ENCODE measurements at places on chromosomes 4 and X.

- DNase-seq, result no peak
These were observed at the start of gene MAGEA1 for GRCh38 chrX:153179131-153179530. Gene MAGEA1 (plus strand): TSS chrX:153179284. CDS start chrX:153182390, 3,106 bp downstream.

DNA sequence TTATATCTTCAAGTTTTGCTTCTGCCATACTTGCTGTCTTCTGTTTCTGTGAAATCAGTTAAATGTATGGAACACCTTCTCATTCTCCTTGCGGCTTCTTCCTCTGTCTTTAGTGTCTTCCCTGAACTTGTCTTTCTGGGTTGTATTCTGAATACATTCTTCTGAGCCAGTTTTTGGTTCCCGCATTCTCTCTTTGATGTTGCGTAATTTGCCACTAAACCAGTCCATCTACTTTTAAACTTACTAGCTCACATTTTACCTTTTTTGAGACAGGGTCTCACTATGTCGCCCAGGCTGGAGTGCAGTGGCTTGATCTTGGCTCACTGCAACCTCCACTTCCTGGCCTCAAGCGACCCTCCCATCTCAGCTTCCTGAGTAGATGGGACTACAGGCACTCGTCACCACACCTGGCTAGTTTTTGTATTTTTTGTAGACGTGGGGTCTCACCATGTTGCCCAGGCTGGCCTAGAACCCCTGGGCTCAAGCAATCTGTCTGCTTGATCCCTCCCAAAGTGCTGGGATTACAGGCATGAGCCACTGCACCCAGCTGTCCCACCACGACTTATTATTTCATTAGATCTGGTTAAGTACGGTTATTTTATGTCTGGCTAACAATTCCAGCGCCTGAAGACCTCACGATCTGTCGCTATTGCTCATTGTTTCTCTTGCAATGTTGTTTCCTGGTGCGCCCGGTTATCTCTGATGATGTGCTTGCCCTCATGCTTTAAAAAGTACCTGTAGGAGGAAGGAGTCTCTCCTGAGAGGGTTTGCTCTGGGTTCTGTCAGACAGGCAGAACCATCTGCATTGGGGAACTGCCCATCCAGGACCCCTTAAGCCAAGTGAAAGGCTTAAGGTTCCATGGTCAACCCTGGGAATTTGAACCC lies 9.8 kb upstream of the FAM3A start:
- DNase-seq, result no peak

- no peak for DNase-seq
These were observed 5.5 kb upstream of the SMIM20 start for GRCh38 chr4:25908491-25908901.

- no peak for DNase-seq
These were observed 40.4 kb downstream of the COL4A6 start for GRCh38 chrX:108397627-108398391.

- DNase-seq, result no peak
These were observed 3.3 kb downstream of the SH3BP2 start for GRCh38 chr4:2795893-2796848.

DNA sequence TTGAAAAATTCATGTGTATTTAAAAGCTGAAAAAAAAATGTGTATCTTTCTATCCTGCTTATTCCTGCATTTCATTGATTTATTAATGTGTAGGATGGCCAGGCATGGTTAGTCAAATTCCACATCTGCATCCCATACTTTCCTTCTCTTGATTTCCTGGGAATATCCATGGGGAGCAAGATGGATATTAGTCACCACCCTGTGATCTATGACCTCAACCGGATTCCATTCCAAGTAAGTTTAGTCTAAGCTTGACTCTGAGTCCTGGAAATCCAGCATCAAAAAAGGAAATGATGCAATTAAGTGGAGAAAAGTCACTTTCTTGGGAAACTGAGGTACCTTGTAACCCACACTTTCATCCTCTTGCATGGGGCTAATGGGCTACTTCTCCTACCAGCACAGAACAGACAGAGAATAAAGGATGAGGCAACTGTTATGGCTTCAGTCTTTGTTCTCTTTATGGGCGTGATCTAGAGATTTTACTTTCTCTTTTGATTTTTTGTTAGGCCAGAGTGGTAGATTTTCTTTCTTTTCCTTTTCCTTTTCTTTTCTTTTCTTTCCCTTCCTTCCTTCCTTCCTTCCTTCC lies 17.1 kb upstream of the BEX4 start:
- DNase-seq, result no peak

GRCh38 chr4:73603854-73604584 lies 16.2 kb downstream of the RASSF6 start:
- DNase-seq, result no peak

DNA sequence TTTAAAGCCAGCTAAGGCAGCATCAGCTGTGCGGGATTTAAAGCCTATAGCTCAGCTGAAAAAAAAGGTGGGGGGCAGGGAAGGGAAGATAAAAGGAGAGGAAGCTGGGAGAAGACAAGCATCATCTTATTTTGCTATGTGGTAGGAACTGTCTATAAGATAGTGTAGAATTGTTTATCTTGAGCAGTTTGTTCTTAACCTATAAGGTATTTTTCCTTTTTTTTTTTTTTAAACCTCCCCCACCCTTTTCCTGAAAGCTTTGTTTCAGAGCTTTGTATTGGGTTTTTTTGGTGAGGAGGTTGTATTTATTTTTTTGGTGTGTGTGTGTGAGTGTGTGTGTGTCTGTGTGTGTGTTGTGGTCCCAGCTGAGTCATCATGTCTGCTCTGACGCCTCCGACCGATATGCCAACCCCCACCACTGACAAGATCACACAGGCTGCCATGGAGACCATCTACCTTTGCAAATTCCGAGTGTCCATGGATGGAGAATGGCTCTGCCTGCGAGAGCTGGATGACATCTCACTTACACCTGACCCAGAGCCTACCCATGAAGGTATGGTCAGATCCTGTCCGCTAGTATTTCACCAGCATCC lies 531 bp downstream of the RUFY3 start:
- no peak for DNase-seq

DNA sequence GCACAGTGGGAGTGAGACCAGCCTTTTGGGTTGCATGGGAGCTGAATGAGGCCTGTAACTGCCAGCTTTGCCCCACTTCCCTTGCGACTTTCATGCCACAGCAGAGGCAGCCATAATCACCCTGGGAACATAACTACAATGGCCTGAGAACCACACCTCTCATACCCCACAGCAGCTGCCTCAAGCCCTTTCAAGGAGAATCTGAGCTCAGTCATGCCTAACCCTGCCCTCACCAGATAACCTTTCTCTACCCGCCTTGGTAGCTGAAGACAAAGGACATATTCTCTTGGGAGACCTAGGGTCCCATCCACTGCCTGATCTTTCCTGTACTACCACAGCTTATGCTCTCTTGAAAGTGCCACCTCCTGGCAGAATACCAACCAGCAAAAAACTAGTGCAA lies 599.9 kb upstream of the IGFBP7 start:
- DNase-seq, result no peak

GRCh38 chr4:147940171-147940570 lies 208.3 kb downstream of the ARHGAP10 start:
- no peak for DNase-seq

GRCh38 chr4:4922441-4922840 lies 63.0 kb downstream of the MSX1 start:
- no peak for DNase-seq

- DNase-seq, result no peak
These were observed 41.1 kb upstream of the PDK3 start for GRCh38 chrX:24423960-24424359.

DNA sequence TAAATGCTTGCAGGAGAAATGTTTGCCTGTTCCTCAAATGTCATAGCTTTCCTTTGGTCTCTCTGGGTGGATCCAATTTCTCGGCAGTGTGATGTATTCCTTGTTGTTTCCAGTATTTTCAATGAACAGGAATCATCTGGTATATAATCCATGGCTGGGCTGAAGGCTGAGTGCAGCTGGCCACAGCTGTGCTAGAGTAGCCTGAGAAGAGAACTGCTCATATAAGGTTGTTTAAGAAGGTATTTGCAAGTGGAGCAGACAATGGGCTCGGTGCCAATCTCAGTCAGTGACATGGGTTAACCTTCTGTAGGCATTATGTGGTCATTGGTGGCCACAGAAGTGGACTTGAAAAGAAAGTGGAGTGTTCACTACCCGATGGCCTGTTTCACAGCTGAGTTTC lies 390.3 kb downstream of the SPRY1 start:
- no peak for DNase-seq

GRCh38 chr4:34920032-34920431 lies 1324.3 kb downstream of the ARAP2 start:
- no peak for DNase-seq

- no peak for DNase-seq
These were observed 26.2 kb upstream of the GPR173 start for GRCh38 chrX:53022381-53022780.

DNA sequence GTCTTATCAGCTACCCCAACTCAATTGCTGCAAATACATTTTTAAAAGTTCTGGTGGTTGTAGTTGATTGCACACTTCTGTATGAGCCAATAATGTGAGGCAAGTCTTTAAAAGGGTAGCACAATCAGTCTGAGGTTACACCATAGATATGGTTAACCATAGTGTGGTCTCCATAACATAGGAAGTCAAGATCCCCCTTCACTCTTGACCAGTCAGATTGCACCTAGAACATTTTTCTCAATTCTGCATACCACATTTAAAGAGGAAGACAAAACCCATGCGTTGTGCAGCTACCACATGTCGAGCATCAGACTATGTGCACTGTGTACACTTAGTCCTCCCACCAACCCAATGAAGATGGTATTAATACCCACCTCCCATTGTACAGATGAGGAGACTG lies 26.5 kb upstream of the CYBB start:
- DNase-seq, result no peak

DNA sequence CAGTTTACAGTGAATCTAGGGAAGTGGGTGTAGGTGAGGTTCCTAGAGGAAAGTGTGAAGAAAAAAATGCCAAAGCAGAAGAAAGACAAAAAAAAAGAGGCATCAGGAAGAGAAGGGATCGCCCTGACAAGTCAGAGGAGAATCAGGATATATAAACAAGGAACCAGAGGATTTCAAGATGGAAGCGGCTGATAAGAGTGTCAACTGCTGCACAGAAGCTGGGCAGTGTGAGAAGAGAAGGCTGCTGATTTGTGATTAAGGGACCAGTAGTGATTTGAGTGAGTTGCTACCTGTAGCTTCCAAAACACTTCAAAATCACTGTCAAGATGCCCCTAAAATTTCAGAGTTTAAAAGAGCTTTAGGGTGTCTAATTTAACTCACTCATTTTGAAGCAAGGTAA lies 258.2 kb downstream of the PPP3CA start:
- DNase-seq, result no peak

DNA sequence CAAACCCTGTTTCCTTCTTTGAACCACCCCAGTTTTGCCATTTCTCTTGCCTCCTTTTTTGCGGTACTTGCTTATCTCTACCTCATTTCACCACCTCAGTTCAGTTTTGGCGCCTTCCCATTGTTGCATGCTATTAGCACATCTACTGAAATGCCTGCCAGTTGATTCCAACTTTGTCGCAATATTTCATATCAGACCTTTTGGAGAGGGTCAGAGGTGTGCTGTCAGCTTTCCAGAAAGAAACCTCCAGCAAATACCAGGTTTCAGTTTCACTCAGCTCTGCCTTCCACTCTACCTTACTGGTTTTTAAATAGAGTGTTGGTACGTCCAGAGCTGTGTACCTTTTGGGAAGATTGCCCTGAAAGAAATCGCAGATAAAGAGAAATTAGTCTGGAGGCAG lies 91.9 kb upstream of the CPEB2 start:
- no peak for DNase-seq

DNA sequence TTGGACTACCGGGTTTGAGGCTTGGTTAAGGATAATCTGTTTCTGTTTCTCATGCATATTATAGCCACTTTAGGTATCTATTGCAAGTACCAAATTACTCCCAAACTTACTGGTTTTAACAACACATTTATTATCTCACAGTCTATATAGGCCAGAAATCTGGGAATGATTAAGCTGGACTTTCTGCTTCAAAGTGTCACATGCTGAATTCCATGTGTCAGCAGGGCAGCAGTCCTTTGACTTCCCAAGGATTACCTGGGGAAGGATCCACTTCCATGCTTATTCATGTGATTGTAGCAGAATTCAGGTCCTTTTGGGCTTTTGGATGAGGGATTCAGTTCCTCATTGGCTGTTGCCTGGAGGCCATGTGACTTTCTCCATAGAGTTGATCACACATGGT lies 349.0 kb upstream of the TRAM1L1 start:
- DNase-seq, result no peak
